ENCODE measurements at places on chromosomes 1 and 21.

DNA sequence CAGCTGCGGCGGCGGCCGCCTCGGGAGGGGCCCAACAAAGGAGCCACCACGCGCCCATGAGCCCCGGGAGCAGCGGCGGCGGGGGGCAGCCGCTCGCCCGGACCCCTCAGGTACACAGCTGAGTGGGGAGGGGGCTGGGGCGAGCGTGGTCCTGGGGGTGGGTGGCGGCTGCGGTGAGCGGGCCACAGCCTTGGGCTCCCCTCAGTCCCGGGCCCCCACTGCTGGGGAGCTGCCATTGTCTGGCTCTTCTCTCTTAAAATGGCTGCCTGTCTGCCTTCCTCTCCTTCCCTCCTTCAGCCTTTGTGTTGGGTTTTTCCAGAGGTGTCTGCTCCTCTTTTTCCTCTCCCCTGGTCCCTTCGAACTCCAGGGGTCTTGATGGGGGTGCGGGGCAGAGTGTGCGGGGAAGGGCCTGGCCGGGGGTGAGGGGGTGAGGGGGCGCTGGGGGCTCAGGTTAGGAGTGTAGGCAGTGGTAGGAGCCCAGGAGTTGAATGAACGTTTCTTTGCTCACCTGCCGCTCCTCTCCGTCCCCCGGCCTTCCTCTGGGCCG lies 1.7 kb downstream of the ARID1A start:
- no peak for DNase-seq

GRCh38 chr1:6996371-6996770 lies 211.1 kb downstream of the CAMTA1 start:
- no peak for DNase-seq

GRCh38 chr1:201419256-201419655 lies 2.3 kb downstream of the TNNI1 start:
- no peak for DNase-seq

GRCh38 chr1:116989835-116990234 lies 11.7 kb upstream of the CD101 start:
- no peak for DNase-seq

- DNase-seq = peak; percentile 20
Measured at GRCh38 chr1:1309251-1310108, 1.1 kb downstream of the PUSL1 start.

- DNase-seq = no peak
Measured at GRCh38 chr1:21536218-21536617, 27.0 kb downstream of the ALPL start.

- peak; percentile 11 for DNase-seq
Measured at GRCh38 chr1:214551436-214552173, at the start of gene PTPN14. PTPN14 (minus strand) TSS chr1:214551602; CDS start chr1:214464803, 86,799 bp downstream.

- DNase-seq = no peak
Measured at GRCh38 chr1:24168245-24168644, 18.8 kb downstream of the IFNLR1 start.

DNA sequence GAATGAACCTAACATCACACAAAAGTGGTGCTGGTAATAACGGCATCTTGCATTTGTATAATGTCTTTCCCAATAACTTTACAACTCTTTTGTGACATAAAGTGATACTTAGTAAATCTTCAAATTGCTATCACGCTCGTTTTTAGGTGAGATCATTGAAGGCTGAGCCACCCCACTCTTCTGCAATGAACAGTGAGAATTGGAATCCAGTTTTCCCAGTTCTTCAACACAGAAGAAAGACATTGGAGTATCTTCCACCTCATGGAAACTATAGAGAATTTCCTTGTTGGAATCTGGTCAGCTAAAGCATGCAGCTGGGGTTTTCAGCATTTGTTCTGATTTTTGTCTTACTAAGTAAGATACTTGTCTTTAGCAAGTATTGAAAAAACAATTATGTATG lies 59.9 kb upstream of the NRIP1 start:
- DNase-seq = no peak

DNA sequence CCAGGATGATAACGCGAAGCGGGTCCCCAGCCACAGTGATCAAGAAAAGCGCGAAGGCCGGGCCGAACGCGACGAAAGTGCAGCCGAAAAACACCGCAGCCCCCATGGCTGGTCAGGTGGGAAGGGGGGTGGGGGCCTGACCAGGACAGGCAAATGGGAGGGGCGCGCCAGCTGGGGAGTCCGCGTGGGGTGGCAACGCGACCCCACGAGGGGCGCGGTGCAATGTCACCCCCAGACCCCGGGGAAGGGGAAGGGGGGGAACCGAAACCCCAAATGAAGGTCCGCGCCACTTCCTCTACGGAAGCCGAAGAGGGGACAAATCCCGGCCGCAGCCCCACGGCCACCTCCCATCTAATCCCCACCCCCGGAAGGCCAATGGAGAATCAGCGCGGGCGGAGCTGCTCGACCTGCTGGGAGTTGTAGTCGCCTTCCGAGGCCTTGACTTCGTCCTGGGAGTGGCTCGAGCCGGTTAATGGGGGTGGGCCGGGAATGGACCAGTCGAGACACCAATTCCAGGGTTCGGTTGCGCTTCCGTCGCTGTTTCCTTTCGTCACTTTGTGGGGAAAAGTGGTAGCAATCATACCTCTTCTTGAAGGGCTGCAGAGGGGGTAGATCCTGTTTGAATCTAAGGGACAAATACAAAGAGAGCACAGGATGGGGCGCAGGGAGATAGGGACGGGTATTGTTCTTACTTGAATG lies at the start of gene APH1A:
Gene APH1A, minus strand, starts transcription at position 312 of the 699 bp plus-strand sequence. Its CDS starts 206 bp downstream, at position 106.
- peak; percentile 96 for DNase-seq
